Stimulated activated CD8-positive, alpha-beta memory T cell treated with anti-CD3 and anti-CD28 coated beads, Interleukin-12 subunit alpha, Interleukin-12 subunit beta, amount 100 ng/mL, for 1 hour (primary cell): ENCODE measurements at places on chromosomes 2 and 18.

DNA sequence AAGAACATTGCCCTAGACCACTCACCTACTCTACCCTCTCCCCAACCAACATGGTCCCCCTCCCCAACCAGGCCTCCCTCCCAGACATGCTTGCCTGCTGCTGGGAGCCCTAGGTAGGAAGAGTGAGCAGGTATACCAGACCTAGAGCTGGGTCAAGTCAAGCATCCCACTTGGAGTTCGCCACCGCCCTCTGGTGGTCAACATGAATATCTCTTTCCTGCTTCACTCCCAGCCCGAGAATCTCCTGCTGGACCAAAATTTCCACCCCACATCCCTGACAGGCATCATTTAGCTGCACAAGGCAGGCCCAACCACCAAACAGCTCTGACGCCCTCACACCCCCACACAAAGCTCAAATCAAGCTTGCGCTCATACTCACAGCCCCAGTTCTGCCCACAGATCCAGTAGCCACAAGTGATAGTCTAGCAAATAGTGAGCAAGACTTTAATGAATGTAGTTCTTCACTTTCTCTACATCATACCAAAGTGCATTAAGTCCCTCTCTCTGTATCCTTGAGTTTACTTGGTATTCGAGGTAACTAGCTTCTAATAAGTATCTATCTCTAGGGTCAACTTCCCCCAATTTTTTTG lies 116.0 kb downstream of the TNS1 start:
- peak; percentile 36 for DNase-seq

GRCh38 chr2:183244300-183244844 lies 120.1 kb downstream of the NUP35 start:
- no peak for DNase-seq

DNA sequence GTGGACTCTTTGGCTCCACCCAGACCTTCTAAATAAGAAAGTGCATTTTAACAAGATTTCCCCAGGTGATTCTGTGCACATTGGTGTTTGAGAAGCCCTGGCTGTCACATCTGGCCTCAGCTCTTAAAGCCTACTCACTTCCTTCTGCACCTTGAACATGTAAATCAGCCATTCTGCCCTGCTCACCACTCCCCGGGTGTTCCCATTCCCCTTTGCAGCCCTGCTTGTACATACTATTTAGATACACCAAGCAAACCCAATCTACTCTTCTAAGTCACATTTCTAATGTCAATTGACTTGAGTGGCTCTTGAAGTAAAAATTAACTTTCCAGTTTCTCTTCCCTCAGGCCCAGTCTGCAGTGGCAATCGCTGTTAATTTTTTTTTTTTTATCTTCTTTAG lies 13.1 kb upstream of the SCN1A start:
- DNase-seq: no peak

- DNase-seq: no peak
Observed at GRCh38 chr18:79938196-79938595, 13.3 kb downstream of the SLC66A2 start.

DNA sequence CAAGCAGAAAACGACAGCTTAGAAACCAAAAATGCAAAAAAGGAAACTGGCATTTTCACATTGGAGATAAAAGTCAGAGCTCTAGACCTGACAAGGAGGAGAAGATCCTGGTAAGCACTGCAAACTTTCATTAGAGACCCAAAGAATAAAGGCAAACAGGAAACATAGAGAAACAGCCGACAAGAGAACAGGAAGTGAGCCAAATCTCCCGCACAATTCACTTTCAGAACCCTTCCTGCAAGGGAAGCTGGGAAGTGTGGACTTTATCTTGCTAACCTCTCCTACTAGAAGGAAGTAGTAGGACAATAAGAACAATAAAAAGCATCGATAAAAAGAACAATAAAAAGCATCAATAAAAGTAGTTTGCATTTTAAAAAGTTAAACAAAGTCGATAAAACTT lies 417.8 kb upstream of the SPHKAP start:
- DNase-seq: no peak

DNA sequence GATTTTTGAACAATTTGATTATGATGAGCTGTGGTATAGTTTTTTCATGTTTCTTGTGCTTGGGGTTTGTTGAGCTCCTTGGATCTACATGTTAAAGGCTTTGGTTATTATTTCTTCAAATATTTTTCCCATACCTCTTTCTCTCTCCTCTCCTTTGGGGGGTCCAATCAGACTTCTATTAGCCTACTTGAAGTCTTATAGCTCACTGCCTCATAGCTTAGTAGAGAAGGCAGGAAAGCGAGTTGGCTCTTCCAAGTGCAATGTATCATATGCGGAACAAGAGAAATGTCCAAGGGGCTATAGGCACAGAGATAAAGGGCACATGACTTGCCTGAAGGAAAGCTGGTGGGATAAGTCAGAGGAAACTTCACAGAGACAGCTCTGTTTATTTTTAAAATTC lies 14.1 kb upstream of the FABP1 start:
- no peak for DNase-seq

DNA sequence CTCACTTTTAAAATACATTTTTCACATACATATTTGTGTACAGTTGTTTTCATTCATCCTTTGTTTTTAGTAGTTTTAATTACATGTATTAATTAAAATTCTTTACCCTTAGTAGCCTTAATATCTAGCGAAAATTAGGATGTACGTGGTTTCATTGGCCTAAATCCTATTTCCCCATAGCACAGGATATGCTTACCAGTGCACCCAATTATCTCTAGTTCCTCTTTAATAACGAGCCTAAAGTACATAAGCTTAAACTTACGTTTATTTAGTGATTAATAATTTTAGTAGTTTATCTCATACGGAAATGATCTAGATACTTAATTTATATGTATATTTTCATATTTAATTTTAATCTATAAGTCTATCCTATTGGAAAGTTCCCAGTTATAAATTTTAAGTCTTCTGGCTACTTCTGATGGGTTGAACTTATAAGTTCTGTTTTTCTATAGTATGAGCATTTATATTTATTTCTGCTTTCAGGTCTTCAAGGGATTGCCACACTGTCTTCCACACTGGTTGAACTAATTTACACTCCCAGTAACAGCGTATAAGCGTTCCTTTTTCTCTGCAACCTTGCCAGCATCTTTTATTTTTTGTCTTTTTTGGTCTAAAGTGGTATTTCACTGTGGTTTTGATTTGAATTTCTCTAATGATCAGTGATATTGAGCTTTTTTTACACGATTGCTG lies 21.4 kb upstream of the RUFY4 start:
- no peak for DNase-seq

DNA sequence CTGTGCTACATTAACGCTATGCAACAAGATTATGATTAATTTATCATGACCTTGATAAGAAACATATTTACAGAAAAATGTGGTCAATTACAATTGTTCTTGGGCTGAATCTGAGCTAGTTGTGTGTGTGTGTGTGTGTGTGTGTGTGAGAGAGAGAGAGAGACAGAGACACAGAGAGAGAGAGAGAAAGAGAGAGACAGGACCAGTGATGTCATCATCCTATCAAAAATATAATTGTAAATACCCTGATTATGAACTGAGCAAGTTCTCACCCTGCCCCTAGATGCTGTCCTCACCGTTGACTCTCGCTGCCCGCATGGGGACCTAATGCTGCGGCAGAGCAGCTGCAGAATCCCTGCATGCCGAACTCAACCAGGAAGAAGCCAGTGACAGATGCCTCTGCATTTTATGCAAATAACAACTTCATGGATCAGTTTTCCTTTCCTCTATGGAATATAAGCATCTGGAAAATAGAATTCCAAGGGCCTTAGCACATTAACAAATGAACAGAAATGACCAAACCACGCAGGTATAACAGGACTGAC lies 512.5 kb downstream of the PLCL1 start:
- no peak for DNase-seq

DNA sequence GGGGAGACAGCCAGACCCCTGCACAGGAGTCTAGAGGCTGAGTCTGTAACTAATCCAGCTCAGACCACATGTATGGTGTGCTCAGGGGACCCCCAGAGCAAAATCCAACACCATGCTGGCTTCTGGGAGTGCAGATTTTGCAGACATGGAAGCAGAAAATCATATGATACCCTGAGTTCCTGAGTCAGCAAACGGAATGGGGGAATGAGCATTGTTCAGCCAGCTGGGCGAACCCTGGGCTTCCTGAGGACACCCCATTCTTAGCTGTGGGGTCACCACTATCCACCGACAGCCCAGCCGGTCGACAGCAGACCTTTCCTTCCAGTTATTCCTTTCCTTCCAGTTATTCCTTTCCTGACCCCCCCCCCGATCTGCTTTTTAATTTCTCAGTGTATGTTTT lies 322.9 kb downstream of the GBX2 start:
- DNase-seq: no peak

GRCh38 chr2:173941567-173941966 lies 23.6 kb downstream of the SP3 start:
- DNase-seq: no peak

DNA sequence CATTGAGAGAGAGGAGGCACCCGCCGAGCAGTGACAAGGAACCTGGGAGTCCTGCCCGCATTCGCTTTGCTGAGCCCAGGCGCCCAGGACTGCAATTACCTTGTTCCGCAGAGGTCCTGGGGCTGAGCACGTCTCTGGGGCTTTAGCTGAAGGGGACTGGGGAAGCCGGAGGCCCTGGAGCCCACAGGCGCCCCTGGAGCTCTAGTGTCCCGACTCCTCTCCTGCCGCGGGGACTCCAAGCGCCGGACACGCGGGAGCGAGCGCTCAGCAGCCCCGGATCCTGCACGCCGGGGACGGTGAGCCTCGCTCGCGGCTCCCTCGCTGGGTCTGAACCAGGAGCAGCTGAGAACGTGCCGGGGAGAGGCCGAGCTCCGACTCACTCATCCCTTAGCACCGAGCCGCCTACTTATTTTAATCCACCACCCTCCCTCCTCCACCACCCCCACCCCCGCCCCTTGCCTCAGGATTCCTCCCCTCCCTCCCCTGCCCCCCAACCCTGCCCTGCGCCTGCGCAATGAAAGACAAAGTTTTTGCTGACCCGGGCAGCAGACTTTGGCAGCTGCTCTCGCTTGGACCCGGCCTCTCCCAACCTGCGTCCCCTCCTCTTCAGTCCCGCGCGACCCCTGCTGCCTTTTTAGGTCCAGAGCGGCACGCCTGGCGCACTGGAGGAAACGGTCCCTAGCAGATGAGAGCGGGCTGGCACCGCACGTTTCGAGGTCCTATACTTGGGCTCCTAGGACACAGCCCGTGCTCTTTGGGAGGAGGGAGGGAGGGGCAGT lies at the start of gene OSR1:
OSR1 (minus strand) TSS at position 382 of the 779 bp plus-strand sequence. CDS start 4,818 bp downstream, outside the sequence.
- no peak for DNase-seq

- DNase-seq: no peak
Observed at GRCh38 chr2:241808721-241809382, at the start of gene NEU4. NEU4 (plus strand) TSS chr2:241809193; CDS start chr2:241814485, 5,292 bp downstream.
